Motor neuron (in vitro differentiated cells): ENCODE measurements at places on chromosomes 5 and 9.

DNA sequence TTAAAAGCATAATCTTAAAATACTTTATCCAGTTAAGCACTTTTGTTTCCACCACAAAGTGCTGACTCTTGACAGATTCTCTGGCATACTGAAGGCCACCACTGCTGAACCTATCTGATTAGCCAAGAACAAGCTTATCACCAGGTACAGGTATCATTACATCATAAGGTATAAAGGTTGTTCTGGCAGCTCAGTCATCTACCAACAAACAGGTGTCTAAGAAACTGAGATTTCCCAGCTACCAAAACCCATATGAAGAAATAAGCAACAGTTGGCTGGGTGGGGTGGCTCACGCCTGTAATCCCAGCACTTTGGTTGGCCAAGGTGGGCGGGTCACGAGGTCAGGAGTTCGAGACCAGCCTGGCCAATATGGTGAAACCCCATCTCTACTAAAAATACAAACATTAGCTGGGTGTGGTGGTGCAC, 5.0 kb downstream of the MTMR12 start:
- no peak for ATAC-seq

- ATAC-seq: no peak
Measured at GRCh38 chr5:74392711-74393351, 247.7 kb downstream of the ENC1 start.

DNA sequence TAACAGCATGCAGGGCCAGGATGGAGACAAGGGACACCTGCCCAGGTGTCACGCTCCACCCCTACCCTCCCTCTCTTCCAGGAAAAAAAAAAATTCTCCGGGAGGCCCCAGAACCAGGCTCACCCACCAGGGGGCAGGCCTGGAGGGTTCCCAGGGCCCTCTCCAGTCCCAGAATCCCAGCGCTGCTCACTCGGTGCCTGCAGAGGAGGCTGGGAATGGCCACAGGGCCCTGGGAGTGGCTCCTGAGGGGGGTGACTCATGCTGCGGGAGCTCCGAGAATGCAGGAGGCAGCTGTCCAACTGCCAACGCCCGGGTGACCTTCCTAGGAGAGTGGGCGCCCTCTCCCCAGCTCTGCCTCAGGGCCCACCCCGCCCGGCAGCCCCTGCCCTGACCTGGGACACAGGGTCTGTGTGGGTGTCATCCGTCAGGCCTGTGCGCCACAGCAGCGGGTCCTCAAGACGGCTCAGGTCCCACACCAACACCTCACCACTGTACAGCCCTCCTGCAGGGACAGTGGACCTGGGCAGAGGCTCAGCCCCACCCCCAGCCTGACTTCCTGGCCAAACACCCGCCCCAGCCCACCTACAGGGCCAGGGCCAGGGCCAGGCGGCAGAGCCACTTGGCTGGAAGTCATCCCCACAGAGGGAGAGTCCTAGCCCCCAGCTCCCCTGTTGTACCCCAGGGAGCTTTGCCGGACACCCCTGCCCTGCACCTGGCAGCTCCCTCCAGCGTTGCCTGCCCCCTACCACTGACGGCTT, 21.2 kb downstream of the DYNC2I2 start:
- ATAC-seq: peak; percentile 97

- ATAC-seq: no peak
Measured at GRCh38 chr5:128432913-128433440, 105.1 kb downstream of the FBN2 start.

DNA sequence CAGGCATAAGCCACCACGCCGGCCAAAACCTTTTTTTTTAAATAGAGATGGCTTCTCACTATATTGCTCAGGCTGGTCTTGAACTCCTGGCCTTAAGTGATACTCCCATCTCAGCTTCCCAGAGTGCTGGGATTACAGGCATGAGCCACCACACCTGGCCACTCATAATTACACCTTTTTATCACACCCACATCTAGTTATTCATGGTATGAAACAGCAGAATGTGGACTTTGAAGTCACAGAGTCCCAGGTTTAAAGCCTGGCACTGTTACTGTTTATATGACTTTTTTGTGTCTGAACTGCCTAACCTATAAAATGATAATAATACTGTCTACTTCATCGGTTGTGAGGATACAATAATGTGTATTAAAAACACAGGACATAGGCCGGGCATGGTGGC, 23.1 kb downstream of the ZNF346 start:
- ATAC-seq: no peak

DNA sequence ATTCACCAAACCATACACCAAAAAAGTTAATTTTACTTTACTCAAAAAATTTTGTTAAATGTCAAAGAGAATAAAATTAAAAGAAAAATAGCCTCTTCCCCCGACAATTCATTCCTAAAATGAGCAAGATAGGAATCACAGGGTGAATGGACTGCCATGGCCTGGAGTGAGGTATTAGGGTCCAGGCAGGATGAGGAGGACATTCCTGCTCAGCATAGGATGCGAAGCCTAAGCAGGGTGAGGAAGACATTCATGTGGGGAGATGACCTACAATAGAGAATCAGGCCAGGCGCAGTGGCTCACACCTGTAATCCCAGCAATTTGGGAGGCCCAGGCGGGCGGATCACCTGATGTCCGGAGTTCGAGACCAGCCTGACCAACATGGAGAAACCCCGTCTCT, 8.4 kb downstream of the NUDCD2 start:
- ATAC-seq: no peak

- ATAC-seq: no peak
Measured at GRCh38 chr9:28782630-28783029, 1209.3 kb upstream of the C9orf72 start.

GRCh38 chr5:54672871-54673270, 155.3 kb downstream of the SNX18 start:
- ATAC-seq: no peak

- ATAC-seq: no peak
Measured at GRCh38 chr5:181131514-181131913, 545 bp upstream of the OR2V1 start.

DNA sequence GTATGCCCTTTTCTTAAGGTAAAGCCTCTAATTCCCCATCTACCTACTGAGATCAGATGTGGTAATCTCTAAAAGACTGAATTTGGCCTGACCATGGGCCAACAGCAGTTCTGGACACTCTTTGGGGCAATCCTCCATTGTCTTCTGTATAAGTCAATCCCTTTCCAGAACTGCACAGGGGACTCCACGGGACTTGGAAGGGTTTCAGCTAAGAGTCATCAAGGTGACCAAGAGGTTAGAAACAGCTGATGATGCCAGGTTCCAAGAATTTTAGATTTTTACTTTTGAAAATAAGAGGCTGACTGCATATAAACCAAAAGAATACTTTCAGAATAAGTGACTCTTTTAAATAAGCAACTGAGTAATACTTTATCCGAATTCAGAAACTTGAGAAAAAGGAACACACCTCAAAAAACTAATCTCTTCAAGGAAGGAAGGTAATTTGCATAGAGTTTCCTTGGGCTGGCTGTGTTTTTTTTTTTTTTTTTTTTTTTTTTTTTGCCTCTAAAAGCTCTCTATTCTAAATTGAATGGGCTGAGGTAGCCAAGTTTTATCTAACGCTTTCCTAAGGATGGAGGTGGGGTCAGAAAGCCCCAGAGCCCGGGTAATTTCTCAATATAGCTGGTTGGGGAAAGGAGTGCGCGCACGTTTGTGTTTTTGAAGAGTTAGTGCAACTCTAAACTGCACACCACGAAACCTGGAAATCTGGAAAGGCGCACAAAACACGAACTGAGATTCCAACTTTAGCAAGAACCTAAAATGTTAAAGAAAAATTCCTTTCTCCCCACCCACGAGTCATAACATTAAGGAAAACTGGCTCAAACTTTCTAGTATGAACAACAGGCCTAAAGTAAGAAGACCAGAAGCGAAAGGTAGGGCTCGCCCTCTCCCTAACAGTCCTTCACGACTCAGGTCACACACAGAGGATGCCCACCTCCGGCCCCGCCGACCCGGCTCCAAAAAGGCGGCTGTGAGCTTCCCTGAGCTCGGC, 1.3 kb downstream of the VCP start:
- no peak for ATAC-seq

- ATAC-seq: no peak
Measured at GRCh38 chr5:165175041-165175440, 1669.6 kb downstream of the MAT2B start.

DNA sequence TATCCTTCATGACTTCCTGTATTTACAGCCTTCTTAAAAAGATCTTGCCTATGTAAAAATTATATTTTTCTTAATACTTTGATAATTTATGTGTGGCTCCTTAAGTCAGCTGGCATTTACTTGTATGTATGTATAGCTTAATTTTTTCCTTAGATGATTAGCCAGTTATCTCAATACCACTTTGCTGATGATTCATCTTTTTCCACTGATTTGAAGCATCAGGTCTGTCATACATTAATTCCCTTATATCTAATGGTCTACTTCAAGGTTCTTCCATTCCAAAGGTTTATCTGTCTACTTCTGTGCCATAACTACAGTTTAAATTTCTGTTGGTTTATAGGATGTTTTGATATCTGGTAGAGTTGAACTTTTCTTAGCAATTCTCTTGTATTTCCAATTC, 44.9 kb upstream of the MTMR12 start:
- no peak for ATAC-seq

GRCh38 chr9:2290382-2290781, 275.2 kb downstream of the SMARCA2 start:
- ATAC-seq: no peak
